ENCODE measurements at places on chromosomes 2 and 18. TPM values are rescaled to one million over a fixed set of nuclear protein-coding genes. Genes with fewer than 3 reads are reported as not detected.

DNA sequence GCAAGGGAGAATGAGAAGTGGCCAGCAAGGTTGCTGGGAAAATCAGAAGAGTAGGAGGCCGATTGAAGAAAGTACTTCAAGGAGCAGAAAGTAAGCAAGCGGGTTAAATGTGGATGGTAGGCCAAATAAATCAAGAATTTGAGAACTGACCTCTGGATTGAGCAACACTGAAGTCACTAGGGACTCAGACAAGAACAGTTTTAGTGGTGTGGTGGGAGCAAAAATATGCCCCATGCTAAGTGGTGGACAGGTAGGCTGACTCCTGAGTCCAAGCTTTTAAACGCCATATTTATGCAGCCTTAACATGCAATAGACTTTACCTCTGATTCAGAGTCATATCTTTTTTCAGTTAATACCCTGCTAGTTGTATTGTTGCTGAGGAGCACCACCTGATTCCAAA is 4.5 kb downstream of the TRABD2A start:
- DNase-seq, result no peak

GRCh38 chr2:17960925-17961324 is 82.5 kb downstream of the KCNS3 start:
- DNase-seq, result no peak

- no peak for DNase-seq
These were observed 23.0 kb downstream of the BIN1 start for GRCh38 chr2:127083819-127084503.

DNA sequence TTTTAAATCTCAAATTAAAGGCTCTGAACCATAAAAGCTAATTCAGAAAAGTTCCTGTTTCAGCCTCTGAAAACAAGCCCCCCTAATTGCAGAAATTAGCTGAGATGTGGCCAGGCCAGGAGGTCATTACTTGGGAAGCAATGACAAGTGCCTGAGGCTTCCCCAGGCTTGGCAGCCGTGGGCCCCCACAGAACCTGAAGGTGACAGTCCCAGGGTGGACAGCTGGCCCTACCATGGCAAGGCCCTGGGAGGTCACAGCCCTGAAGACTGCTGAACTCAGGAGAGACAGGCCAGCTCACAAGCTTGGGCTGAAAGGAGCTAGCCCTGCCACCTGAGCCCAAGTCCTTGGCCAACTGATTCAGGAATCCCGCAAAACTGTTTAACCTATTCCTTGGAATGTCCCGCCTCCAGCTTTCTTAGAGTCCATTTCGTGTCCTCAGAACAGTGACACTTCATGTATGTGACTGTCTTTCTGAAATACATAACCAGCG is 54.3 kb upstream of the PKDCC start:
- DNase-seq, result no peak

DNA sequence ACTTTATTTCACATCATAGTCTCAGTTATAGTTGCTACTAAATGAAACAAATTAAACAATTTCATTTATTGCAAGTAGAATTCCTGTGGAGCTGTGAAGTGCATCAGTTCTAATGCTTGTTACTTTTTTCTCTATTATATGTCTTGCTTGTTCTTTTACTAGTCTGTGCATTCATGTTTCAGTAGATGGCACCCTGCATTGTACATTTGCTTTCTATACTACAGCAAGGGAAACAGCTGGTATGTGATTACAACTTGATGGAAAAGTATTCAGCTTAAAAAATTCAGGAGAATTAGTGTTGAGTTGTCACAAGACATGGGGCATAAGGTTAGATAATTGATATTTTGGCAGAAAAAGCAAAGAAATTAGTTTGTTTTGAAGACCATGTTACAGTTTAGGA is 72.3 kb downstream of the TANK start:
- DNase-seq, result no peak

- DNase-seq, result no peak
These were observed 61.3 kb downstream of the EFEMP1 start for GRCh38 chr2:55862246-55862645.

GRCh38 chr18:27144672-27145071 is 40.4 kb downstream of the CHST9 start:
- DNase-seq, result no peak

GRCh38 chr2:52805901-52806410 is 961.6 kb upstream of the CHAC2 start:
- no peak for DNase-seq

- no peak for DNase-seq
These were observed 1108.1 kb upstream of the CHAC2 start for GRCh38 chr2:52659546-52659945.

DNA sequence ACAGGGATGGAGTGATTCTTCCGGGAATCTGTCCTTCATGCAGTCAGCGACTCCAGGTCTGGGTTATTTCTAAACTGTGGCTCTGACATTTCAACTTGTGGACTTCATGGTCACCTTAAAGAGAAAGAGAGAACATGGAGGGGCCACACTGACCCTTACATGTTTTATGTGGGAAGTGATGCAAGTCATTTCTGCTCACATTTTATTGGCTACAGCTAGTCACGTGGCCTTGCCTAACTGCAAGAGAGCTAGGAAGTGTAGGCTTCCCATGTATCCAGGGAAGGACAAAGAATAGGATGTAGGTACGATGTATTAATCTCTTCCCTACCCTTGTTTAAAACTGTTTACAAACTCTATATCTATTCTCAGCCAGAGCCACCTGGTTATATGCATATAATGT is 30.3 kb upstream of the AFTPH start:
- no peak for DNase-seq

- no peak for DNase-seq
These were observed 101.5 kb upstream of the HS6ST1 start for GRCh38 chr2:128420131-128420530.

DNA sequence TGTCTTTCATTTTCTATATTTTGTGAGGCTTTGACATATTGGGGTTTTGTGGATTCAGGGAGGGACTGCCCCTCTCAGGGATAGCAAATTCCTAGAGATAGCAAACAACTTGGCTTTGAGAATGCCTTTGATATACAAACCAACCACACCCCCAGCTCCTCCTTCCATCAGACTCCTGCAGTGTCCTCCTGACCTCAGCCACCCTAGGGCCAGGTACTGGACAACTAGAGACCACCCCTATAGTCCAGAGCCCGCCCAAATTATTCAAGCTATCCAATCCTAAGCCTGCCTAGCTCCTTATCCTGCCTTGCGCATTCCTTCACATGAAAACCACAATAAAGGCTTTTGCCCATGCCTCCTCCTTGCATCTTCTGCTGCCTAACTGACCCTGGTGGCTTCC is 22.9 kb upstream of the STAM2 start:
- DNase-seq, result no peak

- no peak for DNase-seq
These were observed 32.1 kb downstream of the ZFP36L2 start for GRCh38 chr2:43194121-43194869.

- DNase-seq, result no peak
These were observed 703.4 kb upstream of the LINC00305 start for GRCh38 chr18:64852281-64852680.

GRCh38 chr18:48719974-48720654 is 181.3 kb downstream of the CTIF start:
- DNase-seq, result no peak

DNA sequence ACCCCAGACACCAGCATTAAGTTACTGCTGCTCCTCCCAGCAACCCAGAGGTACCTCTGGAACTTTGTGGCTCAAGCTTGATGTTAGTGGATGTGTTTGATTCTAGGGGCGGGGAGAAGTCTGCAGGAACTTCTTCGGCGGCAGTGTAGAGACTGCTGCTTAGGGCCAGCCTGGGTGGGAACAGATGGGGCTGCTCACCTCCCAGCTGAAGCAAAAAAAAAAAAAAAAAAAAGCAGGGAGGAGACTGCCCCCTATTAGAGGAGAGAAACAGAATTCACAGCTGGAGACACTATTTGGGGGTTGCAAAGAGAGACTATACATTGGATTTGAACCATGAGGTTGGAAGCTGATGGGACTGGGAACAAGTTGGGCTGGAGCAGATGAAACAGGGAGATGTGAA is 28.6 kb upstream of the FAM136A start:
- no peak for DNase-seq

DNA sequence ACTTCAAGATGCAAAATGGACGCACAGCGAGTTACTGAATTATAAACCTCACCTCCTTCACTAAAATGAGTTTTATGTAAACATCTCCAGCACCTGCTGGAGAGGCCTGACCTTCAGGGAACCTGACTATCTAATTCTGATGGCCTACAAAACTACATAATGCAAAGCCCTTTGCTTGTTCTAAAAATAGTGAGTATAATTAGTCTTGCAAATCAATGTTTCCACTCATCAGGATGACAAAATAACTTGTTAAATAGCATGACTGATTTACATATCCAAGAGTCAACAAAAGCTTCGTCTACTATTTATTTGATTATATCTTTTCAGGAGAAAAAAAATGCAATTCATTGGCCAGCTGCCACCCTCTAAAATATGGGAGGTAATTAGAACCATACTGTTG is 326.3 kb upstream of the MC4R start:
- no peak for DNase-seq

GRCh38 chr2:100040906-100041305 is 101.5 kb downstream of the AFF3 start:
- DNase-seq, result no peak

DNA sequence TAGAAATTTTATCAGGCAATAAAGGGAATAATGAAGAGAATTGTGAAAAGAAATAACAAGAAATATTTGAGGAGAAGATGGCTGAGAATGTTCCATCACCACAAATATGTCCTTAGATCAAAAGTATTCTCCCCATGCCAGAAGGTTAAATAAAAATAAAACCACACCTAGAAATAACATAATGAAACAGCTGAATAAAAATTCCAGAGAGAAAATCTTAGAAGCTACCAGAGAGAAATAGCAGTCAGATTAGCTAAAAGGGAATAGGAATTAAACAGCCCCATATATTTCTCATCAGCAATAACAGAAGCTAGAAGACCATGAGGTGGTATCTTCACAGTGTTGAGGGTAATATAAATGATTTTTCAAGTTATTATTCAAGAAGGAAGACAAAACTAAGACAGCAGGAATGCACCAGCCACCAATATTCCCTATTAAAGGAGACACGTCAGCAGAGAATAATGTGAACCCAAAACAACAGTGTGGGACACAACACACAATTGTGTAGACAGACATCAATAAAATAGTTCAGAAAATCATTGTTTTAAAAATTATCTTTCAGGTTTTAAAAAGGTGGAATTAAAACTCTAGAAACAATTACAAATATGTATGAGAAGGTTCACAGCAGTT is 82.0 kb upstream of the NEDD4L start:
- no peak for DNase-seq

GRCh38 chr2:109736177-109736827 is 57.8 kb upstream of the RGPD5 start:
- DNase-seq, result no peak

- DNase-seq, result no peak
These were observed 130.7 kb upstream of the B3GNT2 start for GRCh38 chr2:62065243-62065642.

DNA sequence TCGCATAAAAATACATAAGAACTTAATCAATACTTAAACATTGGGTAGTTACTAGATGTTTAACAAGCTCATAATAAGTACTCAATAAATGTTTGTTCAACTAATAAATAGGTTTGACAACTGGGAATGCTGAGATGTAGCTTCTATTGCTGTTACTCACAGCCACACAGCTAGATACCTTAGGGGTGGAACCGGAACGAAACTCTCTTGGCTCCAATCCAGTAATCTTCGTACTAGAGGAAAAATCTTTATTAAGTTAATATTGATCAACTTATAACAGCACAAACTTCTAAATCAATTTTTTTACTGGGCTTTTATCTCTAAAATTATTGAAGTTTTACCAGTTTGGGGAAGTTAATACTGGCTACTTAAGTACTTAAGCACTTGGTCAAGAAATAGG is 247.8 kb downstream of the PAX3 start:
- DNase-seq, result no peak

- no peak for DNase-seq
These were observed at the start of gene ST8SIA3 for GRCh38 chr18:57352271-57352701. ST8SIA3 (plus strand) TSS chr18:57352557; CDS start chr18:57352847, 290 bp downstream.

DNA sequence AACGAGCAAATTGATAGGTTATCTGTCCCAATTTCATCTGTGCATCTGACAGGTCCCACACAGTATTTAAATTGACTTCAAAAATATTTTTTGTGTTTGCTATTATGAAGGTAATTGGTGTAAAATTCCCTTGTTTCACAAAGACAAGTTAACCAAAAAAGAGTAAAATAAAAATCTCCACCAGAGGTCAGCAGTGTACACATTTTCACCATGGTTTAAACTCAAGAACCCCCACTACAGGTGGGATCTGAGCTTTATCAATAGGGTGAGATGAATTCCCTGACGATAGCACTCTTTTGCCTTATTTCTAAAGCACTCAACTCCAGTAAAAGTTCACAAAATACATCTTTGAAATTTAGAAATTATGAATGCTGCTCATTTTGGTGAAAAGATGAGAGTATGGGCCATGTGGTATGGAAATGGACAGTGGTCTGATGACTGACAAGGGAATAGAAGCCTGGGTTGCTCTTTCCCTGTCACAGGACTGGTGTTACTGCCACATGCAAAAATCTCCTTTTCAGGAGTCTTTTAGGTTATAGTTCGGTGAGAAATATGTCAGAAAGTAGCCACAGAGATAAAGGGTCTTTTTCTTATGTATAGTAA is 68.0 kb downstream of the SERPINB8 start:
- DNase-seq, result no peak

- no peak for DNase-seq
These were observed 95.4 kb upstream of the ZNF532 start for GRCh38 chr18:58769321-58769720.

DNA sequence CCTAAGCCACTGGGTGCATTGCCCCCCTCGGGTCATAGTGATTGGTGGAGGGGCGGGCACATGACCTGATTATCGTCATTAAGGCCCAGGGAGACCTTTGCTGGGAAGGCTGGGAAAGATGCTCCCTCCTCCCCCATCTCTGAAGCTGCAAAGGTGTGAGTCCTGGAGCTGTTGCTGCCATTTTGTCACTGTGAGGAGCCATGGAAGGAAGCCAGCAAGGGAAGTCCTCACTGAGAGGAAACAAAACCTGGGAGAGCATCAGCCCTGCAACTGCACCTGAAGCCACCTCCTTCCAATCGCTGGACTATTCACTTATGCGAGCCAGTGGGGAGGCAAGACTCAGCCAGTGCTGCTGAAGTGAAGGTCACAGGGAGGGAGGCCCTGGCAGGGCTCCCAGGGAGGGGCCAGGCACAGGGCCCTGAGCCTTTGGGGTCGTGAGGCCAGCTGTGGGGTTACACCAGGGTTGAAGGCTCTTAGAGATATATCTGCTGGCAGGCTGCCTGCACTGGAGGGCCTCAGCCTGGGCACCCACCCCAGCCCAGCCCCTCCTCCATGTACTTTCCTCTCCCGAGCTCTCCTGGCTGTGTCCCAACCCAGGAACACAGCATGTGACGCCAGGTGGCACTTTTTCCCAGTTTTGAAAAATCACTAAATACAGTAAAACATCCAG is 10.7 kb upstream of the FAHD2A start:
- DNase-seq, result no peak

GRCh38 chr2:128395640-128396499 is 77.2 kb upstream of the HS6ST1 start:
- DNase-seq, result no peak

- no peak for DNase-seq
These were observed 5.9 kb upstream of the MAL start for GRCh38 chr2:95019572-95019971.

GRCh38 chr2:145119225-145119624 is 599.3 kb upstream of the ZEB2 start:
- DNase-seq, result no peak

Gene CNTNAP5
- total RNA-seq, result not detected

Gene PLB1
- total RNA-seq, result 1.8 TPM

Gene RAD51AP2
- total RNA-seq, result not detected

Gene TUBA4B
- not detected for total RNA-seq

Gene LRRC30
- not detected for total RNA-seq

Gene METAP1D
- 7.9 TPM for total RNA-seq

Gene TLX2
- 0.82 TPM for total RNA-seq

Gene TCF23
- not detected for total RNA-seq

Gene ACTG2
- 0.21 TPM for total RNA-seq

Gene HOXD10
- not detected for total RNA-seq

Gene EVX2
- total RNA-seq, result not detected
